Activated T-helper 1 cell treated with anti-CD3 and anti-CD28 coated beads, Interleukin-2, amount 50 U/mL, for 16 hours (primary cell): ENCODE measurements at places on chromosomes 4 and X.

GRCh38 chr4:176464748-176465147 lies 145.0 kb downstream of the SPCS3 start:
- DNase-seq: no peak

GRCh38 chrX:135345107-135345589 lies 35.9 kb downstream of the ETDC start:
- DNase-seq: no peak

DNA sequence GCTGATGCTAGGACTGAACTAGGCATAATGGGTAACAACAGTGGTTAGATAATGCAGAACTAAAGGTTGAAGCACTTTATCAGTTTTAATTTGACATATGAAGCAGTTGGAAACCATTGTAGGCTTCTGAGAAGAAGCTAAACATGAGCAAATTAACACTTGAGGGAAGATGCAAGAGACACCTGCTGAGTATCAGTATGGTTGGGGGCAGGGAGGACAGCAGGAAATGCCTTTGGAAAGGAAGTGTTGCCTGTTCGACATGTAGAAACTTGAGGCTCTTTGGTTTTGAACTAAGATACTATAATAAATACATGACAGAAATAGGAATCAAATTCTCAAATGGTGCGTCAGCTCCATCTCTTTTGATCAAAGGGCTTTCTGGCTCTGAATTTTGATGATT lies 115.6 kb downstream of the FHIP1A start:
- DNase-seq: no peak

DNA sequence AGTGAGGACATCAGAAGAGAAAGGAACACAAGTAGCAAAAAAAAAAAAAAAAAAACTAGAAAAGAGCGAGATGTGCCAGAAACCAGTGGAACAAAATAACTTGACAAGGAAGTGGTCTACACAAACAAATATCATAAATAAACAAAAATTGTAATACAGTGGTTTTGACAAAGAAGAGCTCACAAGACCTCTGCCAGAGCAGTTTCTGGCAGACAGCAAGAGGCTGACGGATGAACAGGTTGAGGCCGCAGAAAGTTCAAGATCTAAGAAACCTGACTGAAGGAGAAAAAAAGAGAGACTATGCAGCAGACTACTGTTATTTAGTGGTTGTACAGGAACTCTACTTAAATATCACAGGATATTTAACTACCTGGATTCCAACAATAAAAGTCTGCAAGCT lies 66.2 kb downstream of the MAB21L2 start:
- DNase-seq: no peak

DNA sequence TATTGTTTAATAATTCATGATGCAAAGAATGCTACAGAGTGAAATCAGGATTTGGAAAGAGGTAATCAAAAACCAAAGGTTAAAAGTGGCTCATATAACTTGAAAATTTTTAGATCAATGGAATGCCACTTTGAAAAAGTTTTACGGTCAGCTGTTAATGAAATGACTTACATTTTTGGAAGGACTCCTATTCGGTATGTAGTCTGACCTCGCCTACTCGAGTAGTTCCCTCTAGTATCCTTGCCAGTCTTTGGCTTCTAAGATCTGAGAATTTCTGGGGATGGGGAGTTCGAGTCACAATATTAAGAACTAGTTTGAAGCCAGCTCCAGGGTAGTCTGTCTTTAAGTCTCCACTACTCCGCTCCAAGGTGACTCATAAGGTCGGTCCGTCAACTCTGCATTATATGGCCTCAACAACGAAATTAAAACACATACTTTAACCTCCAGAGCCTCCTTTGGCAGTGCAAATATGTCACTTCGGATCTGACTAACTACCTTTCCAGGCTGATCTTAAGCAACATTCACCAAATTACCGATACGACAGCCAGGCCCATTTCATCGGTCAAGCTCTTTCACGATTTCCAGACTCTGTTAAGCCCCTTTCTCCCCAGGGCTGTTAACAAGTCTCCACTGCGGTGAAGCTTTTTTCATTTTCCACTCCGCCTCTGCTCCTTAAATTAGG lies 733 bp upstream of the NAA15 start:
- DNase-seq: no peak
